ENCODE measurements at places on chromosomes 5 and 9. TPM values are rescaled to one million over a fixed set of nuclear protein-coding genes. Genes with fewer than 3 reads are reported as not detected.
A peak's percentile ranks its signal among the peaks of the same experiment; 100 is the strongest.

The TIMD4 gene
- total RNA-seq = 0.87 TPM

The NIPAL4 gene
- not detected for total RNA-seq

The SPINK7 gene
- not detected for total RNA-seq

The IL3 gene
- not detected for total RNA-seq

The GPBP1 gene
- 42.8 TPM for total RNA-seq

The UQCRQ gene
- 254 TPM for total RNA-seq

The MYMK gene
- total RNA-seq = not detected

DNA sequence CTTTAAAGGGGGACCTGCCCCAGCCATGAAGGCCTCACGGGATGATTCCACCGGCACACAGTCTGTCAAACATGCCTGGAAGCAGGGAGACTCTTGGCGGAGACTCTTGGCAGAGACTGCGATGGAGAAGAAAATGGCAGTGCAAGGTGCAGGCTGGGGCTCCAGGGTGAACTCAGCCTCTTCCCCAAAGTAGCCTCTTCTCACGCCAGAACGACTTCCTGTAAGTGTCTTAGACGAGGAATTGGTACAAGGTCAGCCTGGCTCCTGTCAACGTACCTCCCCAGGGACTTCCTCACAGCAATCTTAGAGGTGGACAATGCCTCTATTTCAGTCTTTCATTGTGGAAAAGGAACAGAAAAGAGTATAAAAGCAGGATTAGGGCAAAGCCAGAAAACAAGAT, 109.3 kb downstream of the UGCG start:
- DNase-seq = no peak

DNA sequence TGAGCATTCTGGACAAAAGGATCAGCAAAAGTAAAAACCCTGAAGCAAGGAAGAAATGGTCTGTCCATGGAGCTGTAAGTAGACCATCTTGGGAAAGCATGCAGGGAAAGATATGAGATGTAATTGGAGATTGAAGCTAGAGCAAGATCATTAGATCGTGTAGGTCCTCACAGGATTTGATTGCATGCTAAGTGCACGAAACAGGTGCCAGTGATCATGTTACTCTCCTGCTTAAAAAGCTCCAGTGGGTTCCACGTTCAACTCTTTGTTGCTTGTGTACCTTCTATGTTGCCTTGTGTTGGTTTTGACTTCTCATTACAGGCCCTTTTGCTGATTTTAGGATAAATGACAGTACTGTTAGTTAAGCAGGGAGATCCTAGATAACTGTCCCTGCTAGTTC, 442.0 kb downstream of the DMRT2 start:
- no peak for DNase-seq

DNA sequence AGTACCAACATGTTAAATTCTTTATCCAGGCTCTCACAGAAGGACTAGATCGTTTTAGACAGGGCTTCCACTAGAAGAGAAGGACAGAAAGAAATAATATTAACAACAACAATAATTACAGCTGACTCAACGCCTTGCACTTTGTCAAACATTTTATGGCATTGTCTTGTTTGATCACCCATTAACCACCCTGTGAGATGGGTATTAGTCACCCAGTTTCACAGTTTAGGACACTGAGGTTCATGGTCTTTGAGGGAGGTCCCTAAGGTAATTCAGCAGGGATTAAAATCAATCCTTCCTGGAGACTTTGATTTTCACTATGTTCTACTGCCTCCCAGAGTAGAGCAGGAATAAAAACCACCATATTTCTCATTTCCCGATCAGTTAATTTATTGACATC, 51.4 kb upstream of the BNC2 start:
- peak; percentile 31 for DNase-seq

DNA sequence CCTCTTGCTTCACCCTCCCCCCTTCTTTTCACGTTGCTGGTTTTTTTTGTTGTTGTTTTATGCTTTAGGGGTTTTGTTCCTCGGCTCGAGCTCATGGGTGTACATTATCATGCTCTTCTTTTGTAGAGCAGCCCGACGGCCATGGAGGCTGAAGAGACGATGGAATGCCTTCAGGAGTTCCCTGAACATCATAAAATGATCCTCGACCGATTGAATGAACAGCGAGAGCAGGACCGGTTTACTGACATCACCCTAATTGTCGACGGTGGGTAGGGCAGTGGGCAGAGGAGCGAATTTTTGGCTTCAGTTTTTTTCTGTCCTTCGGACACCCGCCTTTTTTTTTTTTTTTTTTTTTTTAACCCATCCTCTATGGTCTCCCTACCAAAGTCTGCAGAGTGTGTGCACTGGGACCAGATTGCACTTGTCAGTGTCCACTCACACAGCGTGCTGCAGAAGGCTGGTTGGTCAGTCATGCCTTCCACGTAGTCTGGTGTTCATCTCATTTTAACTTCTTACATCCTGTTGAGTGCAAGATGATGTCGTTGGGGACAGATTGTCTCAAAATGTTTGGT, 1.3 kb downstream of the ZNF131 start:
- DNase-seq = peak; percentile 41

- DNase-seq = peak; percentile 22
Observed at GRCh38 chr5:154097031-154097430, 58.3 kb downstream of the MFAP3 start.

- DNase-seq = no peak
Observed at GRCh38 chr9:25517701-25518100, 160.5 kb downstream of the TUSC1 start.

DNA sequence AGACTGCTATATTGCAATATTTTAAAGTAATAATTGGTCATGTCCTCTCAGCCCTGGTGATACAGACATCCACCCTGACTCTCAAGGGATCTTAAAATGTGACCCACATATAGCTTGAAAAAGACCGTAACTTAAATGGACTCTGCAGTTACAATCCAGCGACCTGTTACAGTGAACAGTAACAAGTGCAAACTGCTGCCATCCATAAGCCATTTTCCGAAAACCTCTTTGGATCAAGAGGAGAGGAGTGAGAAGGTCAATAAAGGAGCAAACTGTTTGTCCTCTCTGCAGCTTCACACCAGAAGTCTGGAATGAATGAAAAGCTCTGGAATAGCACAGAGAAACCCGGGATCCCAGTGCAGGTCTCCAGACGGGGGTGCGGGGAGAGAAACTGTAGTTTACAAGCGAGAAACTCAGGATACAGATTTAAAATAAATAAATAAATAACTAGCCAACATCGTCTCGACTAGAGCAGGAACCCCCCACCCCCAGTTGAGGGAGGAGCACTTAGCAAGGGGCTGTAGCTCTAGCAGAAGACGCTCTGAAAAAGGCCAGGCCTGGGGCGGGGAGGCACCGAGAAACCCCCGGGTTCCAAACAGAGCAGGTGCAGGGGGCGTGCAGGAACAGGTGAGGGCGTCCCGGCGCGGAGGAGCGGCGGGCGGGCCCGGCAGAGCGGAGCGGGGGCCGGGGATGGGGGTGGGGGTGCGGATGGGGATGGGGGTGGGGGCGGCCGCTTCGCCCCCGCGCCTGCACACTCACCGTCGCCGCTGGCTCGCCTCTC, 572 bp downstream of the ZDHHC21 start:
- peak; percentile 9 for DNase-seq

GRCh38 chr5:155299386-155300005, 285.9 kb downstream of the KIF4B start:
- DNase-seq = no peak

DNA sequence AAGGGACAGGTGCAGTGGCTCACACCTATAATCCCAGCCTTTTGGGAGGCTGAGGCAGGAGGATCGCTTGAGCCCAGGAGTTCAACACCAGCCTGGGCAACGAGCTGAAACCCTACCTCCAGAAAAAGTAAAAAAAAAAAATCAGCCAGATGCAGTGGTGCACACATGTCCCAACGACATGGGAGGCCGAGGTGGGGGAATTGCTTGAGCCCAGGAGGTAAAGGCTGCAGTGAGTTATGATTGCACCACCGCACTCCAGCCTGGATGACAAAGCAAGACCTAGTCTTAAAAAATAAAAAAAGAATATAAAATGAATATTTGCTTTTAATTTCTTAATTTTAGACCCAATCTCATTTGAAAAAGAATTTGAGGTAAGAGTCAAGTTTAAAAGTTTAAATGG, 143.5 kb downstream of the LPAR1 start:
- DNase-seq = no peak

DNA sequence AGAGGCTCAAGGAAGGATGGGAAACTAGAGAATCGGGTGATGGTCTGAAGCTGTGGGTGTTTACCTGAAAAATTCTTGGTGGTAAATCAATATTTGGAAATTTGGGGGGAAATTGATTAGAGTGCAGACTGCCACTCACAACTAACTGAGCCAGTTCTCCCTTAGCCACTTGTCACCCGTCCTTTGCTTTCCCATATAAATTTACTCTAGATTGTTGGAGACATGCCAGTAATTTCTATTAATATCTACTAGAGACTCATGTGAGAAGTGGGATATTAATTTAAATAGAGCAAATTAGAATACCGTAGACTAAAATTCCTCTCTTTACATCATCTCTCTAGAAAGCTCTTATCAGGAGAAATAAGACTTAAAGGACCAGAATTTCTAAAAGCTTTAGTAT, 471.3 kb upstream of the DAB2 start:
- no peak for DNase-seq

- DNase-seq = peak; percentile 57
Observed at GRCh38 chr9:4886698-4887097, 94.0 kb downstream of the RCL1 start.

DNA sequence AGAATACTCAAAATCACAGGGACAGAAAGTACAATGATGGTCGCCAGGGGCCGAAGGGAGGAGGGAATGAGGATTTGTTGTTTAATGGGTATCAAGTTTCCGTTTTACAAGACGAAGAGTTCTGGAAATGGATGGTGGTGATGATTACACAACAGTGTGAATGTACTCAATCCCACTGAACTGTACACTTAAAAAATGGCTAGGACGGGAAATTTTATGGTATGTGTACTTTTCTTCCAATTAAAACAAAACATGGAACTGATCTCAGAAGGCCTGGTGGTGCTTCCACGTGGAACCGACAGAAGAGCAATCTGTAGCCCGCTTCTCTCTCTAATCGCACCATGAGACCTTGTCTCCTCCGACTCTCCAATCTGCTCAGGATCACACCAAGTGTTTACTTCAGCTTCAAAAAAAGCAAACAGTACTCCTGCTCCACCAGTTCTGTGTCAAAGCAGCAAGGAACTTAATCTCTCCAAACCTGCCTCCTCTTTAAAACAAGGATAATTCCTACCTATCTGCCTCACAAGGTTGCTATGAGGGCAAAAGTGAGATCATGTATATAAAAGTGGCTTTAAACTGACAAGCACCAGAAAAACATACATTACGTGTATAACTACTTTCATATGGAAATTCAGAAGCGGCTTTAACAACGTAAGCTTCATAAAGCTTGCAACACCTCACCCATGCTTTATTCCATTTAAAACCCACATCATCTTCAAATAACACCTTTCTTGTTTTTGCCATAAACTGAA, 2.1 kb downstream of the ECPAS start:
- peak; percentile 14 for DNase-seq

DNA sequence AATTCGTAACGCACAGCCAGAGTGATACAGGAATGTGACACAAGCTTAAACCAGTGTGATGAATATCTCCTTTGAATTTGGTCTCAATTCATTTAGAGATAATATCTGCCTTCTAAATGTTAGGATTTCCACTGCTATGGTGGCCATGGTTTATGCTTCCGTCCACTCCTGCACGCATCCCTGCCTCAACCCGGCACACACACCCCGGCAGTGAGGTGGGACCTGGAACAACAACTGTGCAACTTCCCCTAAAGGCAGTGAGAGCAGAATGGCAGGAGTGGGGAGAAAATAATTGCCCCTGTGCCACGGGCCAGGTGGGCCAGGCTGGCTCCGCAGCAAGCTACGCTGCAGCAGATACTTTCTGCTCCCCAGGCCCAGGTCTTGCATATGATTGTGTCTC, 72.6 kb upstream of the CPEB4 start:
- DNase-seq = no peak

DNA sequence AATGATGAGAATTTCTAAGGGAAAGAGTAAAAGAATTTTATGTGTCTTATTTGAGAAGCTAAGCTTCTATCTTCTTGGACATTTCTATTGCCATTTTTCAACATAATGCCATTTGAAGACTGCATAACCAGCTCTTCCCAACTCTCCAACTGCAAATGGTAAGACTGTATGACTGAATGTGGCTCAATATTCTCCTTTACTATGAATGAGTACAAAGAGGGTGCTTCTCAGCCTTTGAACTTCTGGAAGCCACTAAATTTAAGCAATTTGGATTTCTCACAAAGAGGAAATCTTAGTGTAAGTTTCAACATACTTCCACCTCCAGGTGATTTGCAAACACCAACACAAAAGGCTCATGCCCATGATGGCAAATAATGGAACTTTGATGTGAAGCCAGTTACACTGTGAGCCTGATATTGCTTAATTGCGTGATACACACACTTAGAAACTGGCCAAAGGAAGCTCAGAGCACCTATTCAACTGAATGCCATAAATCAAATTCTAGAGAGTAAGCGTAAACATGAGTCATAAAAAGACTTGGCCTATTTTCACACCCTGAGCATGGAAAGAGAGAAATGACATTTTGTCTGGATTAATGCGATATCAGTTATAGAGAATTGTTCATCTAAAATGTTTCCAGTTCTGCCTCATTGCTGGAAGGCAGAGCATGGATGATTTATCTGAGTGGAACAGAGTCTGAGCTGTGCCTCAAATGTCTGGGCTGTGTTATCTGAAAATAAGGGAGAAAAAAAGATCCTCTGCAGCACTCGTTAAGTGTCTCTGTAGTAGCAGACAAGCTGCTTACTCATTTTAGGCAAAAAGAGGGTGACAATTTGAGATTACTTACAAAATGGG, 145.3 kb downstream of the PLK2 start:
- peak; percentile 5 for DNase-seq

DNA sequence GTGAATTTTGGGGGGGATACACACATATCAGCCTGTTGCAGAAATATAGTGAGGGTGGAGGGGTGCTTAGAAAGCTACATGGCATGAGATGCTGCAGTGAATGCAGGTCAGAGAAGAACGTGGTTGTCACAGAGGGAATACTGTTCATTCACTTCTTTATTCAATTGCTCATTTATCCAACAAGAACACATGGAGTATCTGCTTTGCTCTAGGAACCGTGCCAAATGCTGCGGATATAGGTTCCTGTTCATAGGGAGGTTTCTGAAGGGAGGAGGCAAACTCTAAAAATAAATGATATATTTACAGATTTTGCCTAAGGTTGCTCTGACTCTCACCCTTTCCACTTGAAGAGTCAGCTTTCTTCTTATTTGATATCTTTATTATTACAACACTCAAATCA, 444.3 kb upstream of the CLINT1 start:
- DNase-seq = no peak

GRCh38 chr5:163189023-163189553, 248.3 kb upstream of the CCNG1 start:
- DNase-seq = no peak
